ENCODE measurements at places on chromosomes 11 and 22.

DNA sequence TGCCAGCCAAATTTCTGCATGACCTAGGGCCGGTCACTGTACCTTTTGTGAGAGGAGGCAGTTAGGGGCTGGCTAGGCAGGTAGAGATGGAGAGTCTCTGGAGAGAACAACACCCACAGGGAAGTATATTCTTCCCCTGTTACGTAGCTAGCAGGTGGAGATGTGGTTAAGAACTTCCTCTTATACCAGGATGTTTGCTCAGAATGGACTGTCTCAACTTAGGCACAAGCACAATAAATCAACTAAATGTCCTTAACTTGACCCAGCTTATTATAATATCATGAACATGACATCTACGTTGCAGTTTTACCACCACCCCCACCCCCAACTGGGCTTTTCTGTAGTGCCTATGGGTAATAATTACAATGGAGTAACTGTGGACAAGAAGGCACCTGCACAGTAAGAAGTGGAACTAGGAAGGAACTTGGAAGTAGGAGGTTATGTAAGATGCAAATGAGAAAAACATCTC lies 60.7 kb upstream of the MPEG1 start:
- DNase-seq = no peak

DNA sequence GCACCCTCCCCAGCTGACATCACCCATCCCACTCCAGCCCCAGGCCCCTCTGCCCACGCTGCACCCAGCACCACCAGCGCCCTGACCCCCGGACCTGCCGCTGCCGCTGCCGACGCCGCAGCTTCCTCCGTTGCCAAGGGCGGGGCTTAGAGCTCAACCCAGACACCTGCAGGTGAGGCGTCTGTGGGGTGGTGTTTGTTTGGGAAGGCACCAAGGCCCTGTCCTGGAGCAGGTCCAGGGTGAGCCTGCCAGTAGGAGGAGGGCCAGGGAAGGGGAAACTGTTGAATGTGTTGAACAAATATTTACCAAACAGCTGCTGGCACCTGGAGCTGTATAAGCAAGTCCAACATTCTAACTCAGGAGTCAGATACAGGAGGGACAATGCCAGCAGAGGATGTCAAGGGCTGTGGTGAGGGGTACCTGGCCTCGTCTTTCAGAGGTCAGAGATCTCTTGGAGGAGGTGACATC lies 3.1 kb downstream of the VEGFB start:
- DNase-seq = no peak

GRCh38 chr11:27058456-27058855 lies 17.8 kb downstream of the BBOX1 start:
- no peak for DNase-seq

GRCh38 chr22:29663180-29663821 lies 56.5 kb upstream of the CABP7 start:
- DNase-seq = no peak

DNA sequence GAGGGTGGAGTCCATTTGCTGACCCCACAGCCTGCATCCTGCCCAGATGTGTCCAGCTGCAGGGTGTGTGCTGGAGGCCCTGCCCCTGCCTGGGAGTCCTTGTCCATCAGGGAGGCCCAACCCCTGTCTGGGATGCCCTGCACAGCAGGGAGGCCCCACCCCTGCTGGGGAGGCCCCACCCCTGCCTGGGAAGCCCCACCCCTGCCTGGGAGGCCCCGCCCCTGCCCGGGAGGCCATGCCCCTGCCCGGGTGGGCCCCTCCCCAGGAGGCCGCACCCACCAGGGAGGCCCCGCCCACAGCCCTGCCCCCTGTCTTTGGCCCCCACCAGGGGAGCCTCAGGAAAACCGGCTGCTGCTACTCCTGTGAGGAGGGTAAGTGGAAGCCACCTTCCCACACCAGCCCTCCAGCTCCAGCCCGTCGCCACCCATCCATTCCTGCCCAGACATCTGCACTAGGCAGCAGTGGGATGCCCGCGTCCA lies 37.2 kb downstream of the MUC5B start:
- DNase-seq = no peak

DNA sequence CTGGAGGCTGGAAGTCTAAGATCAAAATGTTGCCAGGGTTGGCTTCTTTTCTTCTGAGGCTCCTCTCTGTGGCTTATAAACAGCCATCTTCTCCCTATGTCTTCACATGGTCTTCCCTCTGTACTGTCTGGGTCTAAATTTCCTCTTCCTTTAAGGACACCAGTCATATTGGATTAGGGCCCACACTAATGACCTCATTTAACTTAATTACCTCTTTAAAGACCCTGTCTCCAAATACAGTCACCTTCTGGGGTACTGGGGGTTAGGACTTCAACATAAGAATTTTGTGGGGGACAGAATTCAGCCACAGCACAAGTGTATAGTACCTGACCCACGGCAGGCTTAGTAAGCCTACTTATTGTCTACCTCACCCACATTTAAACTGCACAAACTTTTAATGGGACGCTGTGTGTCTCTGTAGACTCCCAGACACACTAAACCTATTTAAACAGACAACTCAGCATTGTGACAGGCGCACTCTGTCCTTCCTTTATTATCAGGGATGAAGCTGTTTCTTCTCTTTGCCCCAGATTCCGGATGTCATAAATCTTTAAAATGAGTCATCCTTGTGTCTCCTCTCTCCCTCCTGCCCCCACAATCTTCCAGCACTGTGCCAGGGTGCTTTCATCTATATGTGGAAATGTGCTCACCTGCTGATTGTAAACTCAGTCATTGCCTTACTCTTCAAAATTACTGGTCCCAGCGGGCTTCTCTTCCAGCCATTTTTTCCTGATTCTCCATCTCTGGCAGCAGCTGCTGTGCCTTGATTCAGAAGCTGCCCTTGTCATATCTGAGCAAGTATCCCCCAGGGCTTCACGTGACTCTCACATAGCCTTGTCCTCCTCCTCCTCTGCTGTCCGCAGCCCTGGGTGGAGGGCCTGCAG lies 5.4 kb upstream of the MAPK8IP1 start:
- DNase-seq = no peak
